ENCODE measurements at places on chromosomes 7 and 10. TPM values are rescaled to one million over a fixed set of nuclear protein-coding genes. Genes with fewer than 3 reads are reported as not detected.

DNA sequence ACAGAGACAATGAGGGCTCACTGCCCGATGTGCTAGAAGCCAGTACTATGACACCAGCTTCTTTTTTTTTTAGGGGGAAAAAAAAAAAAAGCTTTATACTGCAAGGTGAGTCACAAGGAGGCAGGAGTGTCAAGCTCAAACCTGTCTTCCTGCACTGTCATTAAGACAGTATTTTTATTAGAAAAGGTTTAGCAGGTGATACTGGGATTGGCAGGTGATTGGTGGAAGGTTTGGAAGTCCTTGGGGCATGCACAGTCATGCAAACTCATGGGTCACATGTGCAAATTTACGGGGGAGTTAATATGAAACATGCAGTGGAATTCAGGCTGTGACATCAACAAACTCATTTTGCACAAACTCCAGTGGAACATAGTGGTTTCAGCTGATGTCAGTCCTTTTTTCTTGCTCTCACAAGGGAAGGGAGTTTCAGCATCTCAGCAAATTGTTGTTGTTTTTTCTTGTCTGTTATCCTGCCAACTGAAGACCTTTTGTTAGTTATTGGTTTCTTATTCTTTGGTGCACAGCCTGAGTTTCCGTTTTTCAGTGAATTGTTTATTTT lies 530.6 kb downstream of the ANKRD7 start:
- ATAC-seq, result no peak

DNA sequence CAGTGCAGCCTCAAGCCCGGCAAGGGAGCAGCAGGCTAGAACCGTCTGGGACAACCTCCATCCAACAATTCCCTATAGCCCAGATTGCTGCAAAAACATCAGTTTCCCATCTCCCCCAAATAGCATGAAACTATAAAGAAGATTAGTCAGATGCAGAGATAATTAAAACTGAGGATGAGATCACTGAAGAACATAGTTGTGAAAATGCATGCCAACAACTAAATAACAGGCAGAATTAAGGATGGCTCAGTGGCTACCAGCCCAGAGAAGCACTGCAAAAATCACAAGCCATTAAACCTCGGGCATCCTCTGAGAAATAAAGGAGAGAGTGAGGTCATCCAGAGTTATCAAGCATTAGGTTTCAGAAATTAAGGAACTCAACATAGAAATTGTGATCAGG lies 427.1 kb downstream of the TNS3 start:
- no peak for ATAC-seq

DNA sequence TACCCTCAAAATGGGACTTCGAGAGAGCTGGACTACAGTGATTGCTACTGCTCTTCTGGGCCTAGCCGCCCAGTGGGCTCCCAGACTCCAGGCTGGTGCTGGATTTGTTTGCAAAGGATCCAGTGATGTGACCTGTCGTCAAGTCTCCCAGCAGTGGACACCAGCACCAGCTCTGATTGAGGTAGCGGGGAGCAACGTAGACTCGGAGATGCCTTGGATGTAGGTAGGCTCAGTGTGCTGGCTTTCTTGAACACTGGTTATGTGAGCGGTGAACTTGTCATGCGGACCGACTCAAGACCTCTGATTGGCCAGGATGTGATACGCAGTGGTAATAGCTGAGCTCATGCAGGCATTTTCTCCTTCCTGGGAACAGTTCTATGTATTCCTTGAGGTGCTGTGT lies 19.4 kb downstream of the AKR1C2 start:
- no peak for ATAC-seq

- no peak for ATAC-seq
Observed at GRCh38 chr10:79230850-79231249, 116.4 kb upstream of the PPIF start.

GRCh38 chr10:18719811-18720210 lies 60.6 kb downstream of the ARL5B start:
- no peak for ATAC-seq

The TMEM139 gene
- total RNA-seq, result 0.86 TPM
